ENCODE measurements at places on chromosomes 3 and 15.

GRCh38 chr15:52709187-52709981 is 30.2 kb upstream of the ATOSA start:
- DNase-seq: no peak

DNA sequence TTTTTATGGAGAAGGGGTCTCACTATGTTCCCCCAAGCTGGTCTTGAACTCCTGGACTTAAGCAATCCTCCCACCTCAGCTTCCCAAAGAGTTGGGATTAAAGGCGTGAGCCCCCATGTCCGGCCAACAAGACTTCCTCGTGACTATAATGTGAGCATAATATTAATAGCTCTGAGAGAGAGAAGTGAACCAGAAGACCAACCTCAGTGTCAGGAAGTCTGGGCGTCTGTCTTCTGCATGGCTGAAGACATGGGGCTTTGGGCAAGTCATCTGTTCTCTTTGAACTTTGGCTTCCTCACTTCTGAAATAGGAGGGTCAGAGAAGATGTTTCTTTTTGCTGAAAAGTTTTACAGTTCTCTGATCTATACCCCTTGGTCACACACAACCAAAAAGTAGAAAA is 92.1 kb downstream of the SLC49A4 start:
- no peak for DNase-seq

- no peak for DNase-seq
Observed at GRCh38 chr3:9820543-9820942, 10.5 kb downstream of the TTLL3 start.

DNA sequence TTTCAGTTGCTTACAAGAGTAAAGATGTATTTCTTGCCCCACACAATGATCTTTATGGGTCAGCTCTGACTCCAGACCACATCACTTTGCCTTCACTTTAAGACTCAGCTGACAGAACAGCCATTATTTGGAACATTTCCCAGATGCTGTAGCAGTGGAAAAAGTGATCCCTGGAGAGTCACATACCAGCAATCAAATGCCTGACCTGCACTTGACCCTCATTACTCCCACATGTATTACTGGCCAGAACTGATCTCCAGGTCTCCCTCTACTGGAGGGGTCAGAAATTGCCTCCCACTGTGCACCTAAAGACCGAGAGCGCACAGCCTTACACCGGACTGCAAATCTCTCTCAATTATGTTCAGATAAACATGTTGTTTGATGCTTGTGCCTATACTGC is 88.6 kb upstream of the ZNF385D start:
- no peak for DNase-seq

DNA sequence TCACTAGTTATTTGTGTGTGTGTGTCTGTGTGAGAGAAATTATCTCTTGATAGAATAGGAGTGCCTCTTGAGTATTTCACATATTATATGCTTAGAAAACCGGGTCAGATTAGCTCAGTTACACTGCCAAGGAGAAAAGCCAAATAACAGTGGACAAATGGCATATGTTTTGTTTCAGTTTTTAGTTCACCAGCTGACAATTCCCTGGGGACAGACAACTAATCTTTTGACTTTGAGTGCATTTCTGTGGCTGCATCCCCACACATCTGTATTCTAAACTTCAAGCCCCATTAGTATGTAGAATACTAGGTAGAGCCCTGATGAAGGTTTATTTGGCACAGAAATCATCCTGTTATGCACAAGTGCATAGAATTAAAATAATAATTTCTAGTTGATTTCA is 227.7 kb upstream of the CNTN3 start:
- DNase-seq: no peak
